ENCODE measurements at places on chromosomes 16 and 17. TPM values are rescaled to one million over a fixed set of nuclear protein-coding genes. Genes with fewer than 3 reads are reported as not detected.

GDPD1 gene
- 2.7 TPM for total RNA-seq

HSD11B2 gene
- 7.5 TPM for total RNA-seq

KRTAP9-3 gene
- 7.3 TPM for total RNA-seq

TEX14 gene
- 0.10 TPM for total RNA-seq

SMYD4 gene
- 11.9 TPM for total RNA-seq

CRHR1 gene
- 0.39 TPM for total RNA-seq
